Glutamatergic neuron (in vitro differentiated cells): ENCODE measurements at places on chromosomes 11 and 22. TPM values are rescaled to one million over a fixed set of nuclear protein-coding genes. Genes with fewer than 3 reads are reported as not detected.

The BIK gene
- 17.3 TPM for total RNA-seq

The USH1C gene
- not detected for total RNA-seq

GRCh38 chr22:20414450-20414849 is 20.5 kb downstream of the ZNF74 start:
- H3K4me1 ChIP-seq, result peaks cover 5% of the 10 kb centered on the region
- peaks cover 3% of the 10 kb centered on the region for H3K27me3 ChIP-seq
- H3K36me3 ChIP-seq, result no peaks in the 10 kb centered on the region
- H3K4me3 ChIP-seq, result no peak overlapping the region

DNA sequence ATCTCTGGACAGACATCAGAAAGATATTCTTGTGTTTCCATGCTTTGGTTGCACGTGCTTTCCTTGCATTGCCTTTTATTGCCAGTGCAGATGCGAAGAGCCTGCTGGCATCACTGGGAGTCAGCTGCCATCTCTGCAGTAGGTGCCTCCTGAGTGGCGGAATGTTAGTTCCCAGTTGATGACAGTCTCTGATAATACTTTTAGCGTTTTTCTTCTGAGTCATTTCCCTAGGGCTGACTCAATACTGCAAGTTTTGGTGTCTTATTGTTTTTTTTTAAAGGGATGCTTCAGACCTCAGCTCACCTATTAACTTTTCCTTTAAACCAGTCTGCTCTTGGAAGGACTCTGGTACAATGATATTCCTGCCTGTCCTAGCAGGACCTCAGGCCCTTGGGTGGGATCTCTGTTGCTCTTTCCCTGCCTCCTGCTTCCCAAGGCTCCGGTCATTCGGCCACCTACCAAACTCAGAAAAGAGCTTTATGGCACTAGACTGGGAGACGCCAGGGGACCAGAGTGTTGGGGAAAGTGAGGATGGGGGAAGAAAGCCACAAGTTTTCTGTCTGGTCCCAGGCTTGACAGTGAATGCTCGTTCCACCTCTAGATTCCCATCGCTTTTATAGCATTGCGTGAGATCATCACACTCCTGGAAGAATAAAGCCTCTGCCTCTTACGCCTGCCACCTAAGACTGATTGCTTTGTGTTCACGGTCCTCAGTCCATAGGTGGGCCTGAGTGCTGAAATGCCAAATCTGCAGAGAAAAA is 308.7 kb downstream of the DDX10 start:
- DNase-seq, result no peak
- H3K4me3 ChIP-seq, result no peak overlapping the region
- H3K27me3 ChIP-seq, result no peaks in the 10 kb centered on the region
- H3K36me3 ChIP-seq, result no peaks in the 10 kb centered on the region
- peaks cover 7% of the 10 kb centered on the region for H3K4me1 ChIP-seq

The MCAM gene
- 11.4 TPM for total RNA-seq

The NRGN gene
- total RNA-seq, result 28.9 TPM

The GALNT18 gene
- total RNA-seq, result 76.9 TPM

- DNase-seq, result no peak
- H3K27me3 ChIP-seq, result no peaks in the 10 kb centered on the region
- no peaks in the 10 kb centered on the region for H3K4me1 ChIP-seq
- no peak overlapping the region for H3K4me3 ChIP-seq
- H3K27ac ChIP-seq, result no peak overlapping the region
- no peaks in the 10 kb centered on the region for H3K36me3 ChIP-seq
Observed at GRCh38 chr11:96229354-96229977, 113.5 kb downstream of the MAML2 start.

- H3K36me3 ChIP-seq, result no peaks in the 10 kb centered on the region
- DNase-seq, result no peak
- H3K27me3 ChIP-seq, result peaks cover 3% of the 10 kb centered on the region
- peaks cover 12% of the 10 kb centered on the region for H3K4me1 ChIP-seq
- H3K27ac ChIP-seq, result peak overlapping the region; percentile 48
Observed at GRCh38 chr22:30668386-30668710, 673 bp upstream of the DUSP18 start.

DNA sequence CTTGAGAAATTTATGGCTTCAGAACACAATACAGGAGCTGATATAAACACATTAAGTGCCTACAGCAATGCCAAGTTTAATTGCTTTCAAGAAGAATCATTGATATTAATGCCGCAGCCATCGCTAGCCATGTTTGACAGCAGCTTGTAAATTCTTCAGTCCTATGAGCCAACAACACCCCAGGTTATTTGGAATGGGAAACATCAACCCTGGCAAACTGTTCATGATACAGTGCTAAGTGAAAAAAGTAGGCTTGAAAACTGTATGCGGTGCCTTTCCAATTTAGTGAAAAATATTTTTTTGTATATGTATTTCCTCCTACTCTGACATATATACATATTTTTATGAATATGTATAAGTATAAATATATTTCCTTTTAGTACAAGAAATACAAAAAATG is 142.6 kb downstream of the CSNK2A3 start:
- H3K4me1 ChIP-seq, result peaks cover 6% of the 10 kb centered on the region
- H3K27ac ChIP-seq, result no peak overlapping the region
- no peak for DNase-seq
- peaks cover 6% of the 10 kb centered on the region for H3K27me3 ChIP-seq
- no peak overlapping the region for H3K4me3 ChIP-seq

- DNase-seq, result peak; percentile 35
- peaks cover 13% of the 10 kb centered on the region for H3K27me3 ChIP-seq
- no peak overlapping the region for H3K27ac ChIP-seq
- H3K36me3 ChIP-seq, result peaks cover 13% of the 10 kb centered on the region
- H3K4me1 ChIP-seq, result peaks cover 12% of the 10 kb centered on the region
Observed at GRCh38 chr11:126452241-126453101, 97.0 kb downstream of the ST3GAL4 start.

DNA sequence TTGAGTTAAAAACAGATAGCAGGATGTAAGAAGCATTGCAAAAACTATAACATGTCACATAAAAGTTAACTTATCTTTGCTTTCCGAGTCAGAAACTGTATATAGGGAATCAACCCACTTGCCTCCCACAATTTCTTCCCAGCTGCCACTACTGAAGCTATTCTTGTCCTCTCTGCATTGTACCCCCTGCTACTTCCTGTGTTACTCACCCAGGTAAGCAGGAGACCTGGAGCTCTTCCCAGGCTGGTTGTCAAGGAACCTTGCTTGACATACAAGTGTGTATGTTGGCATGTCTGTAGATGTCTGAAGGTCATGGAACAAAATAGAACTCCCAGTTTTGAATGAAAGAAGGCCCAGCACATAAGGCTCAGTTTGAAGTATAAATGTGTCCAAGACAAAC is 74.3 kb upstream of the LRRC4C start:
- no peaks in the 10 kb centered on the region for H3K36me3 ChIP-seq
- no peak for DNase-seq
- H3K27me3 ChIP-seq, result no peaks in the 10 kb centered on the region
- no peak overlapping the region for H3K4me3 ChIP-seq
- no peak overlapping the region for H3K27ac ChIP-seq

DNA sequence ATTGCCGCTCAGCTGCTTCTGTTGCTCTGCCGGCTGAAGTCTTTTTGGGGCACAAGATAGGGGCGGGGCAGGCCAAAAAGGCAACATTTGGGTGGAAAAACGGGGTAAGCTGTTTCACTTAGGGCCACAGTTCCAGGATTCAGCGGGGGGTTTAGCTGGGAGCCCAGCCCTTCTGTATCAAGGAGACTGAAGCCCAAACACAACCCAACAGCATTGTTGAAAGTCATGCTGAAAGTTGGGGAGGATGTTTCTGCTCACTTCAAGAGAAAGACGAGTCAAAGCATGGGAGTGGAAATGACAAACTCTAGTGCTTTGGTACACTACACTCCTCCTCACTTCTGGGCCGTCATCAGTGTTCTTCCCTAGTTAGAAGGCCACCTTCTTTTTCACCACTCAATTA is 56.1 kb upstream of the GNAZ start:
- H3K4me3 ChIP-seq, result no peak overlapping the region
- peaks cover 3% of the 10 kb centered on the region for H3K4me1 ChIP-seq
- DNase-seq, result no peak
- H3K27me3 ChIP-seq, result peaks cover 5% of the 10 kb centered on the region

The CFAP68 gene
- 21.7 TPM for total RNA-seq

The DGCR2 gene
- 68.7 TPM for total RNA-seq

DNA sequence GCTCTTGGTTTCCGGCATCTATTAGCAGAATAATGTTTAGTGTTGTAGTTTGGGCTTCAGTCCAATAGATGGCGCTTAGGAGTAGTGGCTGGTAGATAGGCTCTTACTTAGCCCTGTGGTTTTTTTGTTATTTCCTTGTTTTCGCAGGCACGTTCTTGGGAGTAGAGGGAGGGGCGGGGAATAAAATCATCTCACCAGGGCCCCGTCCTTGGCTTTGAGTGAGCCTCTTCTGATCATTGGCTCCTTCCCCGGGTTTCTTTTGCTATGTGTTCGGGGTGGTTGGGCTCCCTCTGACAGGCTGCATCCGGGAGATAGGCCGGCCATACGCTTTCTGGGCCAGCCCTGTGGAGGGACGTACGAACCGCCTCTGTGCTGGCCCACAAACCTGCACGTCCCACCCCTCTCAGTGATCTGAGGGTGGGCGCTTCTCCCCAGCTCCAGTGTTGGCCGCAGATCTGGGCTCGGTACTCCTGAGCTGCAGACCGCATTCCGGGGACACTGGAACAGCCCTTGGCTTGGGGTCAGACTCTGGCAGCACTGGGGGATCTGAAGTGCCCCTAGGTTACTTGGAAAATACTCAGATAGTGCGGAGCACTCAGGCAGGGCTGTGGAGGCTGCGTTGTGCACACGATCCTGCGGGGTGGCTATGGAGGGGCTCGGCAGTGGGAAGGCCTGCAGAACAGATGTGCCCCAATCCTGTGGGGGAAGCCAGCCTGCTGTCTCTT is 217.0 kb downstream of the DYNC2H1 start:
- H3K4me3 ChIP-seq, result no peak overlapping the region
- peaks cover 8% of the 10 kb centered on the region for H3K4me1 ChIP-seq
- peak overlapping the region; percentile 63 for H3K27ac ChIP-seq
- no peaks in the 10 kb centered on the region for H3K36me3 ChIP-seq

GRCh38 chr22:29152954-29153719 is 52.6 kb upstream of the EMID1 start:
- no peaks in the 10 kb centered on the region for H3K36me3 ChIP-seq
- DNase-seq, result no peak
- H3K4me3 ChIP-seq, result no peak overlapping the region
- no peak overlapping the region for H3K27ac ChIP-seq
- H3K4me1 ChIP-seq, result peaks cover 17% of the 10 kb centered on the region

The TMEM191C gene
- total RNA-seq, result 11.5 TPM
